ENCODE measurements at places on chromosomes 11 and 22.

- DNase-seq, result peak; percentile 47
Observed at GRCh38 chr11:64868904-64869570, 9.4 kb downstream of the EHD1 start.

GRCh38 chr11:46391186-46391577, 394 bp downstream of the CHRM4 start:
- no peak for DNase-seq

DNA sequence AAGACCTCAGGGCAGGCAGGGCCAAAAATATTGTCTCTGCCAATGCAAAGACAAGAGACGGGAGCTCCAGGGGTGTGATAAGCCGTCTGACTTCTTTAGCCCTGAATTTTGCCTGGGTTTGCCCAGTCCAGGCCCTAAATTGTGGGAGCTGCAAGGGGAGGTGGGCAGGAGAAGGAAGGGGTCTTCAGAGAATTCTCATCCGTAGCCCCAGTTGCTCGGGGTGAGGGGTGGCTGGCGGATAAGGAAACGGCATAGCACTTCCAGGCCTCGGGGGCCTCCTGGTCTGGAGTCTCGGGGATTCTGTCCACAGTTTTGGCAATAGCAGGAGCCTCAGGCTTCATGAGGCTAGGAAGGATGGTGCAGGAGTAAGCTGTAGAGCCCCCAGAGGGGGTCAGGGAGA, 7.4 kb downstream of the CD5 start:
- no peak for DNase-seq

- no peak for DNase-seq
Observed at GRCh38 chr22:30829901-30830550, 135.4 kb downstream of the OSBP2 start.

DNA sequence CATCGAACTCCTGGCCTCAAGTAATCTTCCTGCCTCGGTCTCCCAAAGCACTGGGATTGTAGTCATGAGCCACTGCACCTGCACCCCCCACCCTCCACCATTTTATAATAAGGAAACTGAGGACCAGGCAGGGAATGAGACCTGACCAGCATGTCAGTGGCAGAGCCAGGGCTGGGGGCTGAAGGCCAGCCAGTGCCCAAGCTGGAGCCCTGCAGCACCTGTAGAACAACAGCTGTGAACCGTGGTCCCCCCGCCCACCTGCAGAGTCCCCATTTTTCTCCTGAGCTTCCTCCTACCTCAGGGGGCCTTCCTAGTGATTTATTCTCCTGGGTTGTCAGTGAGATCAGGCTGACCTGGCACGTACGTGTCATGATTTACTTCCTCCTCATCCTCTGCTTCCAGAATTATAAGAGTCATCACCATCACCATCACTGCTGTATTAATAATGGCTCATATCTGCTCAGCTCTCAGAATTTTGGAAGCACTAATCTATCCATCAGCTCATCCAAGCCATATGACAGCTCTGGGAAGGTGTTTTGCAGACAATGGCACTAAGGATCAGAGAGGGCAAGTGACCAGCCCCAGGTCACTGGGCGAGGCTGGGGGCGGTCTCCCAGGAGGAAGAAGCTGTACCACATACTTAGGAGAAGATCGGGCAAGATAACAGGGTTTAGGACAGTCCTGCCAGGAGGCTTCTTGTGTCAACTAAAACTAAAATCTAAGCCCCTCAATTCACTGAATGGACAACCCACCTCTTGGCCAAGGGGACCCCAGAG, 5.5 kb upstream of the SLCO2B1 start:
- DNase-seq, result no peak

DNA sequence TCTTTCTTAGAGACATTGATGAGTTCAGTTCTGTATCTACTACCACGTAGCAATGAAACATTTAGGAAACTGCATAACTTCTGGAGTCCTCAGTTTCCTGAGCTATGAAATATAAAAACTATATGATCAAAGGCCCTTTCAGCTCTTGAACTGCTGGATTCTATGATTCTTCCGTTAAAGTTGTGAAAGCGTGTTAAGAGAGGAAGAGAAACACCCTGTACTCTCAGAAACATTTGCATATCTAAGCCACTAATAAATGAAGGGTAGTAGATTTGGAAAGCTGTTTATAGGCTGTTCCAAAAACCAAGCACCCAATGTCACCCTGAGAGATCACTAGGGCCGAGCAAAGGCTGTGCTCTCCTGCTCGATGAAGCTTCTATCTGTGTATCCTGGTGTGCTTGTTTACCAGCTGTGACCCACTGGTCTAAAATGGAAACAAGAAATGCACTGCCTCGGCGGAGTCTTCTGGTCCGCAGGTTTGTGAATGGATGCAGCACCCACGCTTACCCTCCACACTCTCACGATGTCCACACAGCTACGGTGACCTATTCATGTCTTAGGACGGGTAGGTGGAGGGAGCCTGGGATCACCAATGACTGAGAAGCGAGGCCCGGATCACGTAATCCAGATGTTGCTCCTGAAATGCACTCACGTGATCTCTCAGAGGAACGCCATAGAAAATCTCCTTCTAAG, 325.8 kb downstream of the OPCML start:
- no peak for DNase-seq

GRCh38 chr11:61495801-61496601, 12.5 kb upstream of the LRRC10B start:
- no peak for DNase-seq

DNA sequence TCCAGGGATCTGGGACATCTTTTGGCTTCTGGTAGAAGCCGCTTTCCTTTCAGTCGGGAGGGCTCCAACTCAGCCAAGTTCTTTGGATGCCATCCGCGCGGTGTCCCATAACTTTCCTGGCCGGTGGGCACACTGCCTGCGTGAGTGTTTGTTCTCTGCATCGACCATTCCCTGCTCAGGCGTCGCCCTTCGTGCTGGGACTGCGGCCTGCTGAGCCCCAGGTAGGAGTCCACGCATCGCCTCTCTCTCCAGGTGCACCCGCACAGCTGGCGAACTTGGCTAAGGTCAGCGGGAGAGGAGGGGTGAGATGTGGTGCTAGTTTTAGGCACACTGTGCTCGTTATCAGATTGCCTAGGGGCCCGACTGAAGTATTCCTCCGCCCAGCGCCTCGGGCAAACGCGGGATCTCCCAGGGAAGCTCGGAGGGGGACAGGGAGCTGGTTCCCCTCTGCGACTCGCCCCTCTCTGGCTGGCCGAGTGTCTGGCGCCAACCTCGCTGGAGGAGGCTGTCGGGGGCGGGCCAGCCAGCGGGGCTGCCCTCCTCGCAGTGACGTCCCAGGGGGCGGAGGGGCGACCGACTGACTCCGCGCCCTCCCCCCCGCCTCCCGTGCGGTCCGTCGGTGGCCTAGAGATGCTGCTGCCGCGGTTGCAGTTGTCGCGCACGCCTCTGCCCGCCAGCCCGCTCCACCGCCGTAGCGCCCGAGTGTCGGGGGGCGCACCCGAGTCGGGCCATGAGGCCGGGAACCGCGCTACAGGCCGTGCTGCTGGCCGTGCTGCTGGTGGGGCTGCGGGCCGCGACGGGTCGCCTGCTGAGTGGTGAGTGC, at the start of gene LAYN:
Gene LAYN, plus strand, starts transcription at position 607 of the 823 bp plus-strand sequence. Its CDS starts 124 bp downstream, at position 731.
- peak; percentile 15 for DNase-seq

GRCh38 chr11:75420224-75421034, 12.6 kb downstream of the KLHL35 start:
- DNase-seq, result no peak

GRCh38 chr11:79925570-79925969, 484.7 kb upstream of the TENM4 start:
- no peak for DNase-seq

GRCh38 chr22:20404881-20405280, 10.9 kb downstream of the ZNF74 start:
- DNase-seq, result no peak

DNA sequence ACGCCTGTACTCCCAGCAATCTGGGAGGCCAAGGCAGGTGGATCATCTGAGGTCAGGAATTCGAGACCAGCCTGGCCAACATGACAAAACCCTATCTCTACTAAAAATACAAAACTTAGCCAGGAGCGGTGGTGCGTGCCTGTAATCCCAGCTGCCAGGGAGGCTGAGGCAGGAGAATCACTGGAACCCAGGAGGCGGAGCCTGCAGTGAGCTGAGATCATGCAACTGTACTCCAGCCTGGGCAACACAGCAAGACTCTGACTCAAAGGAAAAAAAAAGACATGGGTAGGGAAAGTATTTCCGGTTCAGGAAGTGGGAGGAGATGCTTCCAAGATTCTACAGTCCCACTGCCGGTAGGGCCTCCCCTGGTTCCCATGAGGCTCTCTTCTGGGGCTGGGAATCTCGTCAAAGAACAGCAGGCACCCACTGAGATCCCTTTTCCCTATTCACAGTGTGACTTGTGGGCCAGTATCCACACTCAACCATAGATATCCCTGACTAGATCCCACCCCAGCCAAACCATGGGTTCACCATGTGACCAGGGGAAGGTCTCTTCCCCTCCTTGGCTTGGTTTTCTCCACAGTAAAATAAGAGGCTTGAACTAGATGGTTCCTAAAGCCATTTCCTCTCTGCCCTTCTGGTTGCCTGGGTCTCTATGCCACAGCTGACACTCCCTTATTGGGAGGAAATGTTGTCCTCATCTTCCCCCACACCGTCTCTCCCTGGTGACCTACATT, 443.3 kb downstream of the BUD13 start:
- no peak for DNase-seq

DNA sequence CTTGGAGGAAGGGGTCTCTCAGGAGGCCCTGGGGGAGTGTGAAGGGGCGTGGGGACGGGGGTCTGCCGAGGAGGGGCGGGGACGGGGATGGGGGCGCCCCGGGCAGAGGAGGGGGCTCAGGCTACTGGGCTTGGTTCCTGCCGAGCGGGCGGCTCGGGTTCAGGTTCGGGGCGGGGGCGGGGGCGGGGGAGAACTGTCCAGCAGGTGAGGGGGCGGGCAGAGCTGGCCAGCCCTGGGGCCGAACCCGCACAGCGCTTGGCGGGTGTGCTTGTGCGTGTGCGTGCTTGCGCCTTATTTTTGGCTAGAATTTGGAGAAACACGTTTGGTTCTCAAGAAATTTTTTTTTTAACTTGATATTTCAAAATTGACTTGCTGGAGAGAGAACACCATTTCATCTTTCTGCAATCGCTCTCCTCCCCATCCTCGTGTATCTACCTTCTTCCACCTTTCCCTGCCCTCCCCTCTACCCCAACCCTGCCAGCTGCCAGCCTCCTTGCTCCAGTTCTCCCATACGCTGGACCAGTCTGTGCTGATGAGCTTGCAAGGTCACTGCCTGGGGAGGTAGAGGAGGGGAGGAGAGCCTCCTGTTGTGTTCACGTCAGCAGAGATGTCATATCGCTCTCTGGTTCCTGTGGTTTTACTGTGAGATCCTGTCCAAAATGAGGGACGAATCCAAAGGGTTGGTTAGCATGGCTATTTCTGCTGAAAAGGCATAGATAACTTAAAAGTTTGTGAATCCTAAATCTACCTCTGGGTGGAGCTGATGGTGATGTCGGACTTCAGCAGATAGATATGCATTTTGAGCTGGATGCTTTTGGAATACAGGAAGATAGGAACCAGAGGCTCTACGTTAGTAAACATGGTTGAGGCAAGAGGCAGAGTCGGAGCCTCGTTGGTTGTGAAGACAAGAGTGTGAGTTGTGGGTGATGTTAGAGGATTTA, 668 bp downstream of the MADD start:
- DNase-seq, result peak; percentile 4

DNA sequence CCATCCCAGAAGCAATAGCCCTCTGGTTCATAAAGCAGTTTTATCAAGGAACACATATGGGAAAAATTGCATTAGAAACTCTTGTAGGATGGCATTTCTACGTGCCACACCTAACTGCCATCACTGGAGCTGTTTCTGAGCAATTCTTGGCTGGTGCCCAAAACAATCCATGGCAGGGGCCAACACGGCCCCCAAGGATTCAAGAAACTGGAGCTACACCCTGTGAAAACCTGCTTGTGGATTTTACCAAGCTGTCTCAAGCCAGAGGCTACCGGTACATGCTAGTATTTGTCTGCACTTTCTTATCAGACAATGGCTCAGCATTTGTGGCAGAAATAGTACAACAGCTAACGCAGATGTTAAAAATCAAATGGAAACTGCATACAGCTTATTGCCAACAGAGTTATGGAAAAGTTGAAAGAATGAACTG, 42.4 kb upstream of the GLYAT start:
- DNase-seq, result no peak

DNA sequence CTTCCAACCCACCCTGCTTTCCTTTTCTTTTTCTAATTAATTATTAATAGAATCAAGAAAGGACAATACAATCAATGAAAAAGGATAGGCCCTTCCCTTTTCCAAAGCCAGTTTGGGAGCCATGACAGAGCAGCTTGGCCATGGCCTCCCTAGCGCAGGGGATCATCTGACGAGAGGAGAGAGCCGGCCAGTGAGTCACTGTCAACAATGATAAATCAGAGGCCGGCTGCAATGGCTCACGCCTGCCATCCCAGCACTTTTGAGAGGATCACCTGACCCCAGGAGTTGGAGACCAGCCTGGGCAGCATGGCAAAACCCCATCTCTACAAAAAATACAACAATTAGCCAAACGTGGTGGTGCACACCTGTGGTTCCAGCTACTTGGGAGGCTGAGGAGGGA, 27.5 kb upstream of the KRTAP5-7 start:
- no peak for DNase-seq

- DNase-seq, result no peak
Observed at GRCh38 chr11:26767060-26767459, 45.2 kb upstream of the SLC5A12 start.

DNA sequence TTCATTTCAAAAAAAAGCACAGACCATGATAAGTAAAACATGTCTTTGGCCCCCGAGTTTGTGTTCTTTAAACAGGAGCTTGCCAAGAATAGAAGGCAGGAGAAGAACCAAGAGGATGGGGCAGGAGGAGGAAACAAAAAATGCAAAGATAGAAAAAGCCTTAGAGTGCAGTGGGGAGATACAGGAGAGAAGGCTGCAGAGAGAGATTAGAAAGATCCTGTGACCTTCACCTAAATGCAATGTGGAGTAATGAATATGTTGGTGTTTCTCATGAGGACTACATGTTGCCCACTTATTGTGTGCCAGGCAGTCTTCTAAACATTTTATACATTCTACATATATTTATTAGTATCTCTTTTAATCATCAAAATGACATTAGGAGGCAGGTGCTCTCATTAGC, 2.3 kb upstream of the APLNR start:
- DNase-seq, result no peak

DNA sequence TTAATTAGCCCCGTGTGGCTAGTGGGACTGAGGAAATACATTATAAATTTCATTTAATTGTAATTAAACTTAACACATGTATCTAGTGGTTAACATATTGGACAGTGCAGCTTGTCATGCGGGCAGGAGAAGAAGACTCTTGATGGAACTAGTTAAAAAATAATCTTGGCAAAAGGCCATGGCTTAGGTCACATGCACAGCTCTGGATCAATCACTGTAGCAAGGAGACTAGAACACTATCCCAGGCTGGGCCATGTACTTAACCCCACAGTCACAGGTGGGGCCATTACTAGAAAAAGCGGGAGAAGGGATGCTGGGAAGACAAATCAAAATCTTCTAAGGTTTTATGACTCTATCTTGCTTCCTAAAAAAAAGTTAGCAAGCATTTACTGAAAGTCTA, 8.7 kb upstream of the HEPACAM start:
- DNase-seq, result no peak

DNA sequence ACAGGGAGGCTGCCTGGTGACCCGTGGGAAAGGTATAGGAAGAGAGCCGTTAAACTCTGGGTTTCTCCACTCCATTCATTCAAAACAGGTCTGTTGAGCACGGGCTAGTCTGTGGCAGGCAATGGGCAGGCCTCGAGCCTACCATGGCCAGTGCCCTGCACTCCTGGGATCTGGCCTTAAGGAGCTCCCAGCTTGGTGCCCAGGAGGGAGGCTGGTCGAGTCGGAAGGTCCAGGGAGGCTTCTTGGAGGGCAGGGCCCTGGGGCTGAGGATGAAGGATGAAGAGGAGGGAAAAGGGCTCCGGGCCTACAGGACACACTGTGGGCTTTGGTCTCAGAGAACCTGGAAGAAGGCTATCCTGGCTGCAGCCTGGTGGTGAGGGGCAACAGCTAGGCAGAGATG, 41.9 kb upstream of the MN1 start:
- no peak for DNase-seq
